Suprapubic skin (tissue), 4 donors: ENCODE measurements at places on chromosomes 3 and 15. TPM values are rescaled to one million over a fixed set of nuclear protein-coding genes. Genes with fewer than 3 reads are reported as not detected.

GRCh38 chr15:50018491-50018890 is 100.5 kb downstream of the ATP8B4 start:
- no peak for DNase-seq

DNA sequence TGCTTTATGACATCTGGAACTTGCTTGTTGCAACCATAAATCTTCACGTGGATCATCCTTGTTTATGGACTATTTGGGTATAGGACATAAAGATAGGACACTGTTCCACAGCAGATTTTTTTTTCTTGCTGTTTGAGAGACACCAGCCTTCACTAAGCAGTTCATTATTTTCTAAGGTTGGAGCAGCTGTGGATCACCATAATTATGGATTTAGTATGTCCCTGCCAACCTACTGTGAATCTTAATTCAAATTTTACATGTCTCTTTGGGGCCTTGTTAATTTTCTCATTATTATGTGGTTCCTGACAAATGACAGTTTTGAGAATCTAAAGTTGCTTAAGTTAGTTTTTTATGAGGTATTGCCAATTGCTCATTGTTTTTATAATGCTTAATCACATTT is 161.2 kb downstream of the B3GALNT1 start:
- DNase-seq = no peak

MYZAP gene
- 8.7 TPM for total RNA-seq

IQCF5 gene
- not detected for total RNA-seq
